ENCODE measurements at places on chromosomes 7 and 10. TPM values are rescaled to one million over a fixed set of nuclear protein-coding genes. Genes with fewer than 3 reads are reported as not detected.

DNA sequence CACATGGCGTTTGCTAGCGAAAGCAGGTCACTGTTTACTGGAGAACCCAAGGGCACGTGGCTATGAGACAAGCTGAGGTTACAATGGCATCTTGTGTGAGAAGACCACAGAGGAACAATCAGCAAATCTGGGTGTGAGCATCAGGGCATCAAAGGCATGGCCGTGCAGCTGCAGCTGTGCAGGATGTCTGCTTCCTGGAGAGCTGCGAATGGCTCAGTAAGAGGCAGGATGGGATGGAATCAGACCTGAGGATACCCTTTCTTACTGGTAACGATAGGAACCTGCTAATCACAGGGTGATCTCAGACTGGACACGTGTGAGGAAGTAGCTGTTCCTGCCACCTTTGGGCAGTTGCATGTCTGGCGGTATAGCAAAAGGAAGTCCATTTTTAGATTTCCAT is 119.5 kb downstream of the RNF216 start:
- no peak for DNase-seq

DNA sequence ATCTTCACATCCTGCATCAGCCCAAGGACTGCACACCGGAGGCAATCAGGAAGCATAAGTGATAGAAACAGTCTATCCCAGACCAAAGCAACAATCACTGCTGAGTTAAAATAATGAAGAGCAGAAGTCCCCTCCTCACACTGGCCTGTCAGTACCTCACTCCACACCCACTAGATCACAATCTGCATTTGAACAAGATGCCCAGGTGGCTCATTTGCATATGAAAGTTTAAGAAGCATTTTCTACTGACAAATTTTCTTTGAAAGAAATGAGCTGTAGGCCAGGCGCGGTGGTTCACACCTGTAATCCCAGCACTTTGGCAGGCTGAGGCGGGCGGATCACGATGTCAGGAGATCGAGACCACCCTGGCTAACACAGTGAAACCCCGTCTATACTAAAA is 77.4 kb downstream of the CUL2 start:
- no peak for DNase-seq

DNA sequence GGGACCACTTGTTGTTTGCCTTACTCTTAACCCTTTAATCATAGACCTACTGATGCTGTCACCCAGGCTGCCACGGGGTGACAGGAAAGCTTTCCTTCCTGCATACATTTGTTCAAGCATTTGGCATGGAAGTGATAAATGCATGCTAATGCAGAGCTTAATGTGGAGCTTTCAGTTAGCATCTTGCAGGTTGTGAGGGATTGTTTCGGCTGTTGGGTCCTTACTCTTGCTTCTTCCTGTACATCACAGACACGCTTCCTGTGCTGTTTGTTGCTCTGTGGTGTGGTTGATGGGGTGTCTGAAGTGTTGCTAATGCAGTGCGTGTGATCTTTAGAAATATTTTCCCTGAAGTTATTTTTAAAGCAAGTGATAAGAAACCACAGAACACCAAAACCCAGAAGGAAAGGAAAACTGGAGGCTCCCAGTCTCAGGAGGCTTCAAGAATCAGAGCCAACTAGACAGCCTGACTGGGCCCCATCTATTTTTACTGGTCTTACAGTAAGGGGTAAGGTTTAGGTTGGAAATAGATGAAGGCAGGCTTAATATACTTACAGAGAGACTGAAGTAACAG is 143.1 kb downstream of the CHN2 start:
- no peak for DNase-seq

- DNase-seq: no peak
Observed at GRCh38 chr10:72123616-72124015, 35.3 kb upstream of the SPOCK2 start.

GRCh38 chr7:5450549-5451327 is 27.1 kb upstream of the TNRC18 start:
- DNase-seq: no peak

- no peak for DNase-seq
Observed at GRCh38 chr10:8800426-8800825, 745.9 kb downstream of the GATA3 start.

DNA sequence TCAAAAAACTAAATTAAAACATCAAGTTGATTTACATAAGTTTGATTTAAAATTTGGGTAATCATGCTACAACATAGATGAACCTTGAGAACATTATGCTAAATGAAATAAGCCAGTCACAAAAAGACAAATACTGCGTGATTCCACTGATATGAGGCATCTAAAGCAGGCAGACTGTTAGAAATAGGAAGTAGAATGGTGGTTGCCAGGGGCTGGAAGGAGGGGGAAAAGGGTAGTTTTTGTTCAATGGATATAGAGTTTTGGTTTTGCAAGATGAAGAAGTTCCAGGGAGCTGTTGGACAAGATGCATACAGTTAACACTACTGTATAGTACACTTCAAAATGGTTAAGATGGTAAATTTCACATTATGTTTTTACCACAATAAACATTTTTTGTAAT is 45.0 kb upstream of the IFRD1 start:
- DNase-seq: no peak

DNA sequence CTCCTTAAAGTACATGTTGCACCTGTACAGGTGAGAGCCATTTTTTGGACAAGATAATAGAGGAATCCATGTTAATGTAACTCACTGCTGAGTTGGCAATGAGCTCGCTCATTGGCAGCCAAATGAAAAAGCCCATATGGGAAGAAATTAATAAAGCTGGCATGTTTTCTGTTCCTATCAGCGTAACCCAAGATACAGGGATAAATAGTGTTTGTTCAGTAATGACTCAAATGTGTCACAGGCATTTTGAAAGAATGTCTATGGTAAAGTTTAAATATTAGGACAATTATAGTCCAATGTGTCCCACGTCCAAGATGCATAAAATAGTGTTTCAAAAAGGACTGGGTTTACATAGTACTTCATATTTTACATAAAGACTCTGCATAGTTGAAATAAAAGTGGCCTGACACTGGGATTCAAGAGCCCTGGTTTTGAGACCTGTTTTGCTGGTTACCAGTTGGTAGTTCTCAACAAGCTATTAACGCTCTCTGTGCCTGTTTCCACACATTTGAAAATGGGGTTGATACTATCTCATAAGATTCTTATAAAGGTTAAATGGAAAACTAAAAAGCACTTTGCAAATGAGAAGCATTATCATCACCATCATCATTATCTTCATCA is 49.1 kb downstream of the MTURN start:
- no peak for DNase-seq

GRCh38 chr10:7291487-7292270 is 119.2 kb downstream of the SFMBT2 start:
- no peak for DNase-seq

- DNase-seq: no peak
Observed at GRCh38 chr10:61302124-61302523, 151.1 kb downstream of the TMEM26 start.

GRCh38 chr10:93420091-93420490 is 62.0 kb downstream of the MYOF start:
- DNase-seq: no peak

Gene LEP
- total RNA-seq: not detected

Gene BAIAP2L1
- 1.4 TPM for total RNA-seq
